ENCODE measurements at places on chromosomes 5 and 9.
A peak's percentile ranks its signal among the peaks of the same experiment; 100 is the strongest.

- DNase-seq, result no peak
These were observed 65.5 kb upstream of the POU4F3 start for GRCh38 chr5:146273109-146273508.

GRCh38 chr5:10452768-10453331 is 11.2 kb downstream of the ROPN1L start:
- no peak for DNase-seq

DNA sequence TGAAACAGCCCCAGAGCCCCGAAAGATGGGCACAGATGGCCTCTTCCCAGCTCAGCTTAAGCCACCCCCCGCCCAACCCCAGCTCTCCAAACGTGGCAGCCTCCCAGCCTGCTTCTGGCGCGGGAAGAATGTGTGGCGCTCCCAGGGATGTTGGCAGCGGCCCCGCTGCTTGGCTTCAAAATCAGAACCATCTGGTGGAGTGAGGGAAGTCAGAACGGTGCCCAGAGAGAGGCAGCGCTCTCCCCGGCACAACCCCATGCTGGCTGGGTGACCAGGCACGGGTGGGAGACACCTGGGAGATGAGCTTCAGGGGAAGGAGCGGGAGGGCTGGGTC is 72.7 kb upstream of the ORM1 start:
- peak; percentile 87 for DNase-seq

DNA sequence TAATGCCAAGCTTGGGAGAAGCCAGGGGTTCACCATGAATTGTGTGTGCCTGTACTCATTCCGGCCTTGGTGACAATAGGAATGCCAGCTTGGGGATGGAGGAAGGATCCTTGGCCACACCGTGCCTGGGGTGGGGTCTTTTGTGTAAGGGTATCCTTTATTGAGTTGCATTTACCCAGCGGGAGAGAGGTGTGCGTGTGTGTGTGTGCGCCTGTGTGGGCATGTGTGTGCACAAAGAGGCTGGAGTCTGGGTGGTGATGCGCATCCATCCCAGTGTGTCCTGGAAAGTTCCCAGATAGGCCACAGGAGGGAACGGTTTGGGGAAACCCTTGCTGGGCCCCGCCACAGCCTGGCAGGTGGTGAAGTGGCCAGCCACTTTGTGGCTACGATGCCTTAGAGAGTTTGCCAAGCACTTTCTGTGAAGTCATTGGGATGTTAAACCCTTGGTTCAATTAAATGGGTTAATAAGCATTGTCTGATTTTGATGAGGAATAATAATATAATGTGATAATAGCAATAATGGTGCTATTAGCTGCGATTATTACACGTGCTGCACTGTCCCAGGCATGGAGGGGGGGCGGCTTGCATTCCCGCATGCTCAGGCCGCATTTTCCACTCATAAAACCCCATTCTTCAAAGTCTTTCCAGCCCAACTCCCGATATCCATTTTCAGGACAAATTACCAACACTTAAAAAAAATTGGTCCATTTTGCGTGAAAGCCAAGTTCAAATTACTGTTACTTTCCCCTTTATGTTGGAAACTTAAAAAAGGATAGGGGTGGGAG is 13.7 kb downstream of the PITX1 start:
- DNase-seq, result no peak

GRCh38 chr5:17118631-17119030 is 98.8 kb upstream of the BASP1 start:
- DNase-seq, result no peak

- DNase-seq, result no peak
These were observed 39.9 kb downstream of the COL15A1 start for GRCh38 chr9:98983295-98984268.
